ENCODE measurements at places on chromosomes 5 and 9.

- DNase-seq = no peak
Measured at GRCh38 chr5:61200582-61201155, 38.4 kb upstream of the SMIM15 start.

DNA sequence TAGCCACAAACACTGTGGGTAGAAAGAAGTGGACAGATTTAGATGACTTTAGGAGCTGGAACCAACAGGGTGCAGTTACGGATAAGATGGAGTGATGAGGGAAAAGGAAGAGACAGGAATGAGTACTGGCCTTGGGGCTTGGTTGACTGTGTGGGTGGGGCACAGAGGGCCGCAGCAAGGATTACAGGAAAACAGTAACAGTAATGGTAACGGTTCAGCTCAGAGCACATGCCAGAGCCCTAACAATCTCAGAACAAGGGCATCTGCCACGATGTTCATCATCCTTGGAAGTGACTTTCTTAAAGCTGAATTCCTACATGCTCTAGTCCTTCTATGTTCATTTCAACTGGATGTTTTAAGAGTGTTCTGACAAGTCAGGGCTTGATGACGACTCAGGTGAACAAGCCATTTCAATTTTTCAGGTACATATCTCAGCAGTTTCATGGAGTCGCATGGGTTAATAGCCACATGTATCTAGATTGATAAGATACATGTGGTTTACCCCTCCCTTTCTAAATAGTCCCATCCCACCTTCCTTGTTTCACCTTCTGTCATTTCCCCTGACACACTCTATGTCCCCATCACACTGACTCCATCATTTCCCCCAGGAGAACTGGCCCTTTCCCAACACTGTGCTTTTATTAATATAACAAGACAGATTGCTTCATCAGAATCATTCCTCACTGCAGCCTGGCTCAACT is 65.0 kb downstream of the CEMIP2 start:
- no peak for DNase-seq

DNA sequence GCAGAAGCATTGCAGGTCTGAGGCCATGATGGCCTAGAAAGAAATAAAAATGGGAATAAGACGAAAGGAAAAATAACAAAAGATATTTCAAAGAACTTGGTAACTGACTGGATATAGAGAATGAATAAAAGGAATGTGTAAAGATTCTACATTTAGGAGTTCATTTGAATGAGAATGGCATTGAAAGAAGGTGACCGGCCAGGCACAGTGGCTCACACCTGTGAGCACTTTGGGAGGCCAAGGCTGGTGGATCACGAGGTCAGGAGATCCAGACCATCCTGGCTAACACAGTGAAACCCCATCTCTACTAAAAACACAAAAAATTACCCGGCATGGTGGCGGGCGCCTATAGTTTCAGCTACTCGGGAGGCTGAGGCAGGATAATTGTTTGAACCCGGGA is 8.6 kb downstream of the ZBTB26 start:
- DNase-seq = no peak

DNA sequence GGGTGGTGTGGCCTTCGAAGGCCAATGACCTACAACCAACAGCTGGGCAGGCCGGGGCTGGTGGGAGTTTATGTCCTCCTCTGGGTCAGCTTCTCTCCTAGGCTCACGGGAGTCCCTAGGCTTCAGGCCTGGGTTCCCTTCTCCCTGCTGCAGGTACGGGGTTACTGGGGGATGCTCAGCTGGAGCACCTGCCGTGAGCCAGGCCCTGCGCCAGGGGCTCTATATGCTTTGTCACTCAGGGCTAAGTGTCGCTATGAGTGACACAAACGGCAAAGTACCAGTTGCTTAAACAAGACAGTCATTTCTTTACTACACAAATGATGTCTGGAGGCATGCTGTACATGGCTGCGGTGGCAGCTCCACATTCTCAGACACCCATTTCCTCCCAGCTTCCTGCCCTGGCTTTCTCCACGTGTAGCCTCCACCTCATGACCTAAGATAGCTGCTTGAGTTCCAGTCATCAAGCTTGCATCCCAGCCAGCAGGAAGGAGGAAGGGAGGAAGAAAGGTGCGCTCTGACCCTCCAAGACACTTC is 22.5 kb upstream of the NINJ1 start:
- no peak for DNase-seq

- DNase-seq = no peak
Measured at GRCh38 chr9:126519660-126520420, 93.9 kb upstream of the LMX1B start.

- no peak for DNase-seq
Measured at GRCh38 chr5:116872986-116873385, 298.4 kb upstream of the SEMA6A start.

GRCh38 chr5:42500003-42500599 is 76.9 kb downstream of the GHR start:
- no peak for DNase-seq

- DNase-seq = no peak
Measured at GRCh38 chr9:111195766-111196165, 134.3 kb downstream of the OR2K2 start.

DNA sequence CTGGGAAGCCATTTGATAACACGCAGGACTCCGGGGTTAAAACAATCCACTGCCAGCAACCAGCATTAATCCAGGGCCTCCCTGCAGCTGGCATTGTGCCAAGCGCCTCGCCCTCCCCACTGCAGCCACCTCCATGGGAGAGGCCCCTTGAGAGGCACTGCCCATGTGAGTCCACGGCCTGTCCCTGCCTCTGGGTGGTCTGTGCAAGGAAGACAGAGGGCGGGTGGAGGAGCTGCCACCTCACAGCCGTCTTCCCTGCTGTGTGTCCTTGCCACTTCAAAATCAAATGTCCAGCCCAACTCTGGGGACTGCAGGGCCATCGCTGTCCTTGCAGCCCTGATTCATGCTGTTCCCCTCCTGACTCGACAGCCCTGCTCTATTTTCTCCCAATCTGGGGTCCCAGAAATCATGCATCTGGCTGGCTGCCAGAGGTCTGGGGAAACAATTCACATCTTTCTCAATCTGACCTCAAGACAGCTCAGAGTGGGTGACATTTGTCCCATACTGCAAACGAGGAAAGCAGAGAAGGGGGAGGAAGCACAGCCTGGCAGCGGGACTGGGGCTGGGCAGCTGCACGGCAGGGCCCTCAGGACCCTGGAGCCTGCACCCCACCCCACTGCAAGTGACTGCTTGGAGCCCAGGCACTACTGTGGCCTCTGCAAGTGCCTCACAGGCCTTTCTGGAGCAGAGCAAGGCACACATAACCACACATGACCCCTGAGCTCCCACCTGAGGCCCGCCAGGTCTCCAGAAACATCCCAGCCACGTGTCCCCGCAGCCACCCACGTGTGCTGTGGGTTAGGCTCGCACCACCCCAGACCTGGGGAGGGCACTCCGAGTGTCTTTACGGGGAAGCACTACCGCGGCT is 15.7 kb downstream of the BRD3OS start:
- DNase-seq = no peak

GRCh38 chr9:114503522-114504340 is 1.5 kb downstream of the WHRN start:
- DNase-seq = no peak

DNA sequence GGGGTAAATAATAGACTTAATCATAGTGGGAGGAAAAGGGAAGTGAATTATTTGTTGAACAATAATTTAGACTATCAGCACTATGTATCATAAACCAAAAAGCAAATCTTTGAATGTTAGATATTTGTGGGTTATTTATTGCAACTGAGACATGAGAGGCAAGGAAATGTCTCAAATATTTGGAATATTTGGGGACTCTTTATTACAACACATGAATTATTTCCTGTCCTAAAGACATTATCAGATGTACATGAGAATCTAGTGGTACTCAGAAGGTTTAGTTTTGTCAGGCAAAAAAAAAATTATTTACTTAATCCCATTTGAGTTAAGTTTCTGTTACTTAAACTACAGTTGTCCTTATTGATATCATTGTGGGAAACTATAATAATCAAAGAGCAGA is 91.1 kb downstream of the TLR4 start:
- DNase-seq = no peak

DNA sequence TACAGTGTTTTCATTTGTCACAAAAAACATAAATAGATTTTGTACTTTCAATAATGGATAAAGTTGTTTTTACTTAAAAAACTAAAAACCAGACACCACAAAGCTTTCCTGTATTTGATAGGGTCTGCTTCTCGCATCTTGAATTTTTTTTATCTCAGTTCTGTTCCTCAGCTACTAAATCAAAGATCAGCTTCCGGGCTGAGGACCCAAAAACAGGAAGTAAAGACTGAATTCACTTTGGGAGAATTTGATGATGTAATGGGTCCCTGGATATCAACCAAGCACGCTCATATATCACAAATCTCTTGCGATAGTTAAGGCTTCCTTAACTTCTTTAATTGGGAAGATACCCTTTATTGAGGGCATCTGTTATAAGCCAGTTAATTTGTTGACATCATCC is 24.1 kb downstream of the ITK start:
- no peak for DNase-seq

DNA sequence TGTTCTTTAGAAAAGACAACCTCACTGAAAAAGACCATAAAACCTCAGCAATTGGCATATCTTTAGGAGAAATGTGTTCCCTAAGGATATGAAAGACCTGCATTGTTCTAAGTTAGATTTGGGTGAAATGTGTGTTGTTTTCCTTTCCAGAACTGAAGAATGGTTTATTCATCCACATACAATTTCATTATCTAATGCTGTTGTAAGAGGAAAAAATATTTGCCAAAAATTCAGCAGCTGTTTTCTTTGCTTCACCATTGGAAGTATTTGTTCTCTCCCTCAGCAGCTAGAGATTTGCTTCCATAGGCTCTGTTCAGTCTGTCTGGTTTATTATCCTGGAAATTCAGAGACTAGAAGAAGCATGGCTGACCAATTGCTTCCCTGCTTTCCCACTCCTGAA is 150.9 kb downstream of the ISOC1 start:
- DNase-seq = no peak

- no peak for DNase-seq
Measured at GRCh38 chr9:119722384-119722783, 353.1 kb upstream of the BRINP1 start.

GRCh38 chr9:6355728-6356127 is 27.6 kb downstream of the TPD52L3 start:
- DNase-seq = no peak

DNA sequence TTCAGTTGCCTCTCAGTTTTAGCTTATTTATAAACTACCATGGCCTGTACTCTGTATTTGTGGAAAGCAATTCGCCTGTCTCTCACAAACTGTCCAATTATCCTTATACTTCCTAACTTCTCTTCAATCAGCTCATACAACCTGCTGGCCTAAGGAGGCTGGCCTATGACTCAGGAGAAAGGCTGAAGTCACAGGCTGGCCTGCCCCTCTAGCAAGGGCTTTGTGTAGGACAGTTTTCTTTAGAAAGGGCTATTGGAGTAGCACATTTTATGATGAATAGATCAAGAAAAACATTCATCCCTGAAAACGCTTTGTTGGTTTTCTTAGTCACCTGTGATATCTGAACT is 988.7 kb upstream of the ARRDC3 start:
- no peak for DNase-seq

DNA sequence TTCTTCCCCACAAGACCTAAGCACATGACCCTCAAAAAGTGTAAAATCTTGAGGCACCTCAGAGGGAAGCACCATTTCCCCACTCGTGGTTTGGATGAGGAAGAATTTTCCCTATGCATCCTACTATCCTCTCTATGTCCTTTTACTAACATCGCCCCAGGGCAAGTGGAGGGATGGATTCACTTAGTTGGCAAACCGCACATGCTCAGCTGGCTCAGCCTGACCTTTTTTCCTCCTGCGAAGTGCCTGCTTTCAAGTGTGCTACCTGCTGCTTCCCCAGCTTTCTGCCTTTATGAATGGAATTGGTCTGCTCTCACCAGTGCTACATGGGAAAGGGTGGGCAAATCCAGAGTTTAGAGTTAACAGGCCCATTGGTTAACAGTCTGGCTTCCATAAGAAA is 56.6 kb upstream of the IFNK start:
- no peak for DNase-seq
